NCI-H2171 (cell line): ENCODE measurements at places on chromosomes 2 and 18.

GRCh38 chr2:167749660-167750059, 497.7 kb downstream of the STK39 start:
- DNase-seq: no peak

GRCh38 chr2:8719528-8719927, 37.7 kb downstream of the ID2 start:
- DNase-seq: peak; percentile 29

DNA sequence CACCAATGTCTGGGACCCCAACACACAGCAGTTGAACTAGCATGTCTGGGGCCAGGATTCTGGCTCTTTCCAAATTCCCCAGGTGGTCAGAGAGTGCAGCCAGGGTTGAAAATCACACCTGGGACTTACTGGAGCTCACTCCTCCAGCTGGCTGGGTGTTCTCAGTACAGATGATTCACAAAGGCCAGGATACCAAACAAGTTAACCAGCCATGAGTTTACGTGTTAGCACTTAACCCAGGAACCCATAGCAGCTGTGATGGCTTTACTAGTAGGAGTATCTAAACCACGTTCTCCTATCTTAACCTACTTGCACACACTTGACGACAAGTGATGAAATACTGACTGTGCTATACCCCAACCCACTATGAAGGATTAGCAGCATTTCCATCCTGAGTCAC, 222.8 kb downstream of the FBXO15 start:
- no peak for DNase-seq

DNA sequence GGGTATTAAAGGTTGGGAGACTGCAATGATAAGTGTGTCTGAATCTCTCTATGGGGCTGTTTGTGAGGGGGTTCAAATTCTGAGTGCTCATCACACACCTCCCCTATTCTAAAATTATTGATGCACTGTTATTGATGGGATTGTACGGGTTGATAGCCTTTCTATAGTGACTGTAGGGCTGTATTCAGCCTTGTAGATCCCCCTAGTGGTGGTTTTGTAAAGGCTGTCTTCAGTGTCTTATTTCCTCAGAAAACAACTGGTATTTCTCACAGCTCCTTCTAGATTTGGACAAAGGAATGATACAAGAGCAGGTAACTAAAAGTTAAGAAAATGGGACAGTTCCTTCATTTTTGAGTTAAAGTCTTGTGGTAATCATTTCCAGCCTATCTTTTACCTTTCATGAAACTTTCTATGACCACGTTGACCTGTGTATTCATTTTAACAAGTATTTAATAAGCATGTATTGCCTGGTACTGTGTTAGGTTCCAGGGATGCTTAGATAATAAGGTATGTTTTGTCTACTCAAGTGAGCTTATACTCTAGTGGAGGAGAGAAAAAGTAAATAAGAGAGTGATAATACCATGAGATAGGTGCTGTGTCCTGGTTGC, 21.2 kb downstream of the SMAD4 start:
- peak; percentile 35 for DNase-seq

DNA sequence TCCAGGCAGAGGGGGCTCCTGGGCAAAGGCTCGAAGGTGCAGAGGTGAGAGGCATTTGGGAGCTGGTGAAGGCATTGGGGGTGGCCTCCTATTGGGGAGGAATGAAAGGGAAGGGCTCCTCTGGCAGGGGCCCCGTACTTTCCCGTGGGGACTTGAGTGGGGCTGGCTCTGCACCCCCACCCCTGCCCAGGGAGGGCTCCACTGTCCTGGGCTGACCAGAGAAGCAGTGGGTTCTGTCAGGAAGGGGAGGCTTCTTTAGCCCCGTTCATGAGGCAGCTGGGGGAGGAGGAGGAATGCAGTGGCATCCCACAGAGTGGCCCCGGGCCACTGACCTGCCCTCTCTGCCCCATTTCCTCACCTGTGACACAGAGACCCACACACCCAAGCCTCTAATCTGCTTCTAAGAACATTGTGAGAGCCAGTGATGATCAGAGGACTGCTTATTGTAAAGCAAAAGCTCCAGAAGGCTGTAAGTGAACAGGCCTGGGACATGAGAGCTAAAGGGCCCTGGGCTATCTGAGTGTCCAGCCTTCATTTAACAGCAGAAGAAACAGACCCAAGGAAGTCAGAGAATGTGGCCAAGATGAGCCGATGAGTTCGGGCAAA, 38.6 kb upstream of the GPAT2 start:
- no peak for DNase-seq

DNA sequence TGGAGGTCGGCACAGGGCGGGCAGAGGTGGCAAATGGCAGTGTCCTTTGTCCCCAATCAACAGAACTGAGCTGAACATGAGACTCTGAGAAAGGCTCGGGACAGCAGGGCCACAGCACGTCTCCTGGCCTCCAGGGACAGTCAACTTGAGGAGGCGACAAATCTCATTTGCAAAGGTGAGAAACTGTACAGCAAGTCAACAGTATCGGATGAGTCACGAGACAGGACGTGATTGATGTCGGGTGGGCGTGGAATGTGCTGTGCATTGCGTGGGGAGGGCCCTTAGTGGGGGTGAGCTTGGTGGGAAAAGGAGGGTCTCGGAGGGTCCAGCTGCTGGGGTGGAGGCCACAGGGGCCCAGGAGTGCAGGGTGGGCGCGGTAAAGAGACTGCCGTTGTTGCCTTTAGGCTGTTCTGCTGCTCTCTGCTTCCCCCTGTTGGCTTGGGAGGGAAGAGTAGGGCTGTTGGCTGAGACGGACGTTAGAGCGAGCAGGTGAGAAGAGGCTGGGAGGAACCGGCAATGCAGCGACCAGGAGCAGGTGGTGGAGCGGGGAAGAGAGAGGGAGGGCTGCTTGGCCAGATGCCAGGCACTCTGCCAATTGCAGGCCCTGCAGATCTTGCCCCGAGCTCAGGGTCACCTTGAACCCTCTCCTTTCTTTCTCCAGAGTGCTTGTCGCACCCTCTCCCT, 164.3 kb downstream of the BCL2 start:
- peak; percentile 84 for DNase-seq

GRCh38 chr18:42893977-42894376, 221.5 kb downstream of the RIT2 start:
- DNase-seq: no peak

- no peak for DNase-seq
Observed at GRCh38 chr2:179859523-179859922, 1.9 kb downstream of the ZNF385B start.

GRCh38 chr18:45845410-45845809, 19.9 kb downstream of the SIGLEC15 start:
- DNase-seq: no peak

- no peak for DNase-seq
Observed at GRCh38 chr2:227607941-227608340, 6.7 kb downstream of the SCYGR3 start.

DNA sequence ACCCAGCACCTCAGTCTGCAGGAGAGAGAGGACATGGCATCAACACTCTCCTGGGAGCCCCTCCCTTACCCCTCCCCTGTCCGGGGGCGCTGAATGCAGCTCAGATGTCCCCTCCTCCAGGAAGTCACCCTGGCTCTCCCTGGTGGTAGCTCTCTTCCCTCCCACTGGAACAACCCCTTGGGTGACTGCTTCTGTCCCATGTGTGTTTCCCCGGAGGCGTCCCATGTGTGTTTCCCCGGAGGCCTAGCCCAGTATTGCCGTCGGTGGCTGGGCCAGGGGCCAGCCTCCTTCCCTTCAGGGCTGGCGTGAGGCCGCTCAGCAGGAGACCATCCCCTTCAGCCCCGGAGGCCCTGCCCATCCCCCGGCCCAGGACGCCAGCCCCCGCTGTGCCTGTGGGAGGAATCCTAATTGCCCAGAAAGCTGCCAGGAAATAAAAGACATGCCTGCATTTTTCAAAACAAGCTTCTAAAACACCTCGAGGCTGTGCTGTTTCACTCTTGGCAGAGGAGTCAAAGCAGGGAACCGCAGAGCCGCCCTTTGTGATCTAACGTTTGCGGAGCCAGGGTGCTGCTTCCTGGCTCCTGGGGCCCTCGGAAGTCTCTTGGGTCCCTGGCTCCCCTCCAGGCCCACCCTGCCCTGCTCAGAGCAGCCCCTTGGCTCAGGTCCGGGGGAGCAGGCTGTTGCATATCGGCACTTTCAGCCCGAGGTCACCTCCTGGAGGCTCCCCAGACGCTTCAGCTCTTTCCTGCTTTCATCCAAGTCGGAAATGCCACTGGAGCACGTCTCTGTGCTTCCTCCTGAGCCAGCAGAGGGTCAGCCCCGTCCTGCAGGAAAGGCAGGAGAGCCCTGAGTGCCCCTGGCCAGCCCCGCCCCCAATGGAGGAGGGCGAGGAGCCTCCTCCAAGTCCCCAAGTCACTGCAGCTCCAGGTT, 11.4 kb downstream of the SNED1 start:
- DNase-seq: no peak
